Hematopoietic multipotent progenitor cell treated with erythropoietin and hydrocortisone succinate and interleukin-3 and kit ligand, for 4 days (in vitro differentiated cells): ENCODE measurements at places on chromosomes 6 and 20.

DNA sequence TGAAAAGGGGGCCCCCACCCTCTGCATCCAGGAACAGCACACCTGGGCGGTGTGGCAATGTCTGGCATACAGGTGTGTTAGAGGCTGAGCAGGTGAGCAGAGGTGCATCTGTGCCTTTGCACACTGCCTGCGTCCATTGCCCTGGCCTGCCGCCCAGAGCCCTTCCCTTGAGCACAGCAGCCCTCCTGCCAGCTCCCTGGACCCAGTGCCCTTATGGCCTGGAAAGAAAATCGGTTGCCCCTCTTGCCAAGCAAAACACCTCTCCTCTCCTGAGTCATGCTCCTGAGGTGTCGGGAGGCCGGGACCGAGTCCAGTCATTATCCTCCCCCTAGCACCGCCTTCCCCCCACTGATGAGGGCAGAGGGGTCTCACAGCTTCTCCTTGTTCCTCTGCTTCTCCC lies 259.9 kb downstream of the SMOC2 start:
- no peak for DNase-seq

- no peak for DNase-seq
Measured at GRCh38 chr20:59564943-59565342, 39.4 kb upstream of the PHACTR3 start.

DNA sequence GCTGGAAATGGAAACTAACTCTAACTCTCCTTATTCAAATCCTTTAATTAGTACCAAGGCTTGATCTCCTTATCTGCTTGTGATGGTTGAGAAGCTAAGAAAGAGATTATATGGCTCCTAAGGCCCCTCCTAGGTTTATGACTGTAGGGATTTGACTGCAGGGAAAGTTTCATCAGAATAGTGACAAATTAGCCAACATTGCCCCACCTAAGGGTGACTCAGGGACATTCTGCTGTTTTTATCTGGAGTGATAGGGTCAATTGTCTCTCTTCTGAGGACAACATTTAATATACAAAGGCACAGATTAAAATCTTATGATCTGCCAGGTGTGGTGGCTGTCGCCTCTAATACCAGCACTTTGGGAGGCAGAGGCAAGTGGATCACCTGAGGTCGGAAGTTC lies 138.1 kb upstream of the MARCKS start:
- no peak for DNase-seq

DNA sequence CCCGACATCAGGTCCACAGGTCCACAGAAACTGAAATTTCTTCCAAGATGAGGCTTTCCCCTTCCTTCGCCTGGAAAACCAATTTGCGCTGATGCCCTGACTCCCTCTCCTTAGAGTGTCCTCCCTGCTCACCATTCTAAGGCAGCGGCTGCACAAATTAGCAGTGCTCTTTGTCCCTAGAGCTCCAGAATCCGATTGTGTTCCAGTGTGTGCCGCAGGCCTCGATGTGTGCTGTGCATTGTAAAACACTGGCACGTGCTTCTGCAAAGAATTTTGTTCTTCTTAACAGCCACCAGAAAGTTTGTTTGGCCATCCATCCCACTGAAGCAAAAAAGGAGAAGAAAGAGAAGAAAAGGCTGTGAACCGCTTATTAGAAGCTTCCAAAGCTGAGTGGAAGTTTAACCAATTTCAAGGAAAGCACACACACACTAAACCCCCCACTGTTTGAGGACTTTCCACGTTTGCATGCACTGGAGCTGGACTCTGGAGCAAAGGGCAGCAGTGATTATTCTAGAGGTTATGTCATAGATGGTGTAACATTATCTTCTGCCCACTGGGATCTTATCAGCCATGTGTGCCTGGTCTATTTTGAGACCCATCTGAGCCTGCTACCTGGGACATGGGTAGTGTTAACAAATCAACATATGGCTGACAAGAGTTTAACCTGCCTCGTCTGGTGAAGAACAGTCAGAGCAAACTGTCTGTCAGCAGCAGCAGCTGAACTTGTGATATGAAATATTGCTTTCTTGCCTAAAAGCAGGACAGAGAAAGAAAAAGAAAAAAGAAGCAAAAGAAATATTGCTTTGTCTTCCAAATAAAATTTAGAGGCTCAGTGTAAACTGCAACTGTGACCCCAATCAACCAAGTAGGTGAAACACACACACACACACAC lies 64.9 kb upstream of the RREB1 start:
- DNase-seq, result no peak

DNA sequence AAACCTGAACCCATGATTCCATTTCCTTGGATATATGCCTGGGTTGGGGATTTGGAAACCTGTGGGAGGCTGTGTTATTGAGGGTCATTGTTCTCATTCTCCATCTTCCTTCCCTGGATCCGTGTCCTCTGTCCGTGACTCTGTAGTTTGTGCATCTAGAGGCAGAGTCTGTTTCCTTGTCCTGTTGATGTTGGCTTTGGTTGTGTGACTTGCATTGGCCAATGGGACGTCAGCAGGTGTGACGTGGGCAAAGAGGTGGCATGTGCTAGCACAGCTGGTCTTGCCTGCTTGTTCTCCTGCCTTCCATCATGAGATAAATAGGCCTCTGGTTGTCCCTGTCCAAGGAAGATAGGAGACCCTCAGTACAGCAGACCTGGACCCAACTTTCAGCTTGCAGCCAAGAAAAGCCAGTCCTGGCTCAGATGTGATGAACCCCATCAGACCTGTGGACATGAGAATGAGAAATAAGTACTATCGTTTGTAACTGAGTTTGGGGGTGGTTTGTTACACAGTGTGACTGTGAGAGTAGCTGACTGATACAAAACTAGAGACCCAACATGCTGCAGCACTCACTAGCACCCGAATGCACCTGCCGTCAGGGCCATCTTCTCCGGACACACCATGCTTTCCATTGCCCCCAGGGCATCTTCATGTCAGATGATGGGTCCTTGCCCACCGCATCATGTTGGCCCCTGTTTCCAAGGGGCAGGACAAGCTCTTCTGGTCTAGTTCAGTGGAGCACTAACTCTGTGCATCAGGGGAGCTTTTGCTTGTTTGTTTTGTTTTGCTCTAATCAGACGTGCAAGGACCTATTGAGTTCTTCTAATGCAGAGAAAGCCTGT lies 195.3 kb upstream of the SULF2 start:
- no peak for DNase-seq

- DNase-seq, result no peak
Measured at GRCh38 chr6:13180538-13180937, 147.8 kb downstream of the TBC1D7 start.

- DNase-seq, result no peak
Measured at GRCh38 chr6:117559299-117559698, 43.0 kb downstream of the GOPC start.

- no peak for DNase-seq
Measured at GRCh38 chr6:29507319-29507718, 19.6 kb upstream of the MAS1L start.

GRCh38 chr6:169014211-169015197 lies 239.1 kb downstream of the THBS2 start:
- DNase-seq, result no peak

GRCh38 chr6:159961528-159961927 lies 7.4 kb upstream of the IGF2R start:
- no peak for DNase-seq

GRCh38 chr6:164756723-164757122 lies 552.7 kb downstream of the C6orf118 start:
- no peak for DNase-seq

GRCh38 chr6:82025271-82025670 lies 222.3 kb downstream of the IBTK start:
- DNase-seq, result no peak

GRCh38 chr6:136613477-136613876 lies 63.3 kb upstream of the MAP7 start:
- DNase-seq, result no peak

- no peak for DNase-seq
Measured at GRCh38 chr6:38985839-38986238, 62.7 kb upstream of the GLP1R start.

DNA sequence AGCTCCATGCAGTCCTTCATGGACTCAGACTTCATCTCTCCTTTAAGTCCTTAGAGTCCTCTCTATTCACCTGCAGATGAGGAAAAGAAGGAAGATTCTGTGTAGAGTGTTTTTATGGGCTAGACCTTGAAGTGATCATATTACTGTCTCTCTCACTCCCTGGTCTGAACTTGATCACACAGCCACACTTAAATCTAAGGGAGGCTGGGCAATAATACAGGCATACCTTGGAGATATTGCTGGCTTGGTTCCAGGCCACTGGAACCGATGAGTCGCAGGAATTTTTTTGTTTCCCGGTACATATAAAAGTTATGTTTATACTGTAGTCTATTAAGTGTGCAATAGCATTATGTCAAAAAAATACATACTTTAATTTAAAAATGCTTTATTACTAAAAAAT lies 59.2 kb upstream of the FOXO3 start:
- no peak for DNase-seq

- no peak for DNase-seq
Measured at GRCh38 chr20:43839793-43840199, 74.9 kb upstream of the TOX2 start.

GRCh38 chr6:33434961-33435360 lies 15.1 kb downstream of the SYNGAP1 start:
- DNase-seq, result no peak

- DNase-seq, result no peak
Measured at GRCh38 chr6:146316175-146316495, 227.5 kb upstream of the RAB32 start.

DNA sequence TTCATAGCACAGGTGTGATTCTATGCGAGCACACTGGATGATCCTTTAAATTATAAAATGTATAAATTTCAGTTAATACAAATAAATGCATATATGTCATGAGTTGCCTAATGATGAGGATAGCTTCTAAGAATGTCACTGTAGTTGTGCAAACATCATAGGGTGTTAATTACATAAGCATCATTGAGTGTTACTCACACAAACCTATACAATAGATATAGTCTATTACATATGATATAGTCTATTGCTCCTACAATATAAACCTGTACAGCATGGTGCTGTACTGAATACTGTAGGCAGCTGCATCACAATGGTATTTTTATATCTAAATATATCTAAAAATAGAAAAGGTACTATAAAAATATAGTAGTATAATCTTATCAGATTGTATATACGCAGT lies 159.0 kb downstream of the PTPRK start:
- DNase-seq, result no peak

DNA sequence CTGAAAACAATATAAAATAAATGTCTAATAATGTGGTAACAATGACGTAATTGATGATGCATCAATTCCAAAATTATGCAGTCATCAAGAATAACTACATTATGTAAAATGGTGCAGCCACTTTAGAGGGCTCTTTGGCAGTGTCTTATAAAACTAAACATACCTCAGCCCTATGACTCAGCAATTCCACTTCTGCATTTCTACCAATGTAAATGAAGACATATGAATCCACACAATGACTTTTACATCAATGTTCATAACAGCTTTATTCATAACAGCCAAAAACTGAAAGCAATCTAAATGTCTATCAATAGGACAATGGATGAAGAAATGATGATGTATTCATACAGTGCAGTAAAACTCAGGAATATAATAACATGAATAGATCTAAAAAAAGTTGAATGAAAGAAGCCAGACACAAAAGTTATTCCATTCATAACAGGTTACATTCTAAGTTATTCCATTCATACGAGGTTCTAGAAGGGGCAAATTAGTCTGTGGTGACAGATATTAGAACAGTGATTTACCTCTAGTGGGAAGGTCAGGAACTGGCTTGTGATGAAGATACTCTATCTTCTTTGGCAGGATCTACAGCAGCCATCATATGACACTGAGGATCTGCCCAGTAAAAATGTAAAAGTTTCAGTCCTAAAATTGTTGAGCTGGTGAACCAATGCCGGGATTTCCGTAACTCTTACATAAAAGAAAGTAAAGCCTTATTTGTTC lies 396.1 kb downstream of the PLCB1 start:
- peak; percentile 92 for DNase-seq

DNA sequence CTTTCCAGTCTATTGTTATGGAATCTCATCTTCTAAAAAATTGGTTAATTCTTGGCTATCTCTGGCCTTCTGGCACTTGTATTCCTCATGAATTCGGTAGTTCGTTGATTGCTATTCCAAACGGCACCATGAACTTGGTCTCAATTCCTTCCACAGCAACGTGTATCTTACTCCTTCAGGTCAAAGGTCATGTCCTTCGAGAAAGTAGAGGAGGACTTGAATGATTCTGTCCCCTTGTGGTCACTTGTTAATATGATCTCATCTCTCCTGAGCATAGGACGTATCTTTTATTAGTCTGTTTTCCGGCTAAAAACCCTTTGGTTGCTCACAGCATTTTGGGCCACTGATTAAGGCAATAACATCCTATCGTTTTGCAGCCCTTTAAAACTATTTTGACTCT lies 9.4 kb downstream of the TLDC2 start:
- peak; percentile 31 for DNase-seq

GRCh38 chr6:145339089-145339488 lies 396.2 kb downstream of the EPM2A start:
- DNase-seq, result no peak

DNA sequence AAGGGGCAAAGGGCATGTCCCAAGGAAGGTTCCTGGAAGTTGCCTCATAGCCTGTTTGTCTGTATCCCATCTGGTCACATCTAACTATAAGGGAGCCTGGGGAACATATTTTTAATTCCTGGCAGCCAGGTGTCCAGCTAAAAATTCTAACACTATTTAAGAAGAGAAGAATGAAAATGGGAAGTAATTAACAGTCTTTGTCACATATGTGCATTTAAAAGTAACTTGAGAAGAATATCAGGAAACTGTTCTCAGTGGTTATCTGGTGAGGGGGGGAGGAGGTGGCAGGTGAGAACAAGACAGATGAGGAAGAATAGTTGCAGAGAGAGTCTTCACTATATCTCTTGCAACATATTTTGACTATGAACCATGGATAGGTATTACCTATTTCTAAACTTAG lies 75.5 kb upstream of the ELOVL5 start:
- peak; percentile 9 for DNase-seq

GRCh38 chr6:80502871-80503270 lies 396.4 kb downstream of the BCKDHB start:
- no peak for DNase-seq

- DNase-seq, result no peak
Measured at GRCh38 chr6:15549371-15549770, 113.5 kb downstream of the DTNBP1 start.

- DNase-seq, result no peak
Measured at GRCh38 chr6:12878741-12879140, 162.2 kb downstream of the PHACTR1 start.

- DNase-seq, result no peak
Measured at GRCh38 chr6:88008831-88009231, 38.8 kb upstream of the SPACA1 start.

DNA sequence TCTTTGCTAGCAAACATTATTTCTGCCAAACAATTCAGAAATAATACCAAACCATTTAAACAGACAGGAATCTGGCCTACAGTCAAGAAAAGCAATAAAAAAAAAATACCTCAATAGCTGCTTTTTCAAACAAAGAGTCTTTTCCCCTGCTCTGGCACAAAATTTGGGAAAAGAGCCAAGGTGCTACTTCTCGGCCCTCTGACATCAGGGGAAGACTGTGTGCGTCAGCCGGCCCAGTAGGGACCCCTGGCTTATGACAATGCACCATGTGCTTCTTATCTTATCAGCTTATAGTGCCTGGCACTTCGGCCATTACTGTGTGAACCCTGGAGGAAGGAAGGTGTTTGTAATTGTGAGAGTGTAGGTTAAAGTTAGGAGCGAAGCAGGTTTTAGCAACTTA lies 89.4 kb downstream of the PDE10A start:
- no peak for DNase-seq
